SK-N-SH treated with all-trans-retinoic acid at 6 μM for 48 hours (cell line): ENCODE measurements at places on chromosomes 4 and X.

DNA sequence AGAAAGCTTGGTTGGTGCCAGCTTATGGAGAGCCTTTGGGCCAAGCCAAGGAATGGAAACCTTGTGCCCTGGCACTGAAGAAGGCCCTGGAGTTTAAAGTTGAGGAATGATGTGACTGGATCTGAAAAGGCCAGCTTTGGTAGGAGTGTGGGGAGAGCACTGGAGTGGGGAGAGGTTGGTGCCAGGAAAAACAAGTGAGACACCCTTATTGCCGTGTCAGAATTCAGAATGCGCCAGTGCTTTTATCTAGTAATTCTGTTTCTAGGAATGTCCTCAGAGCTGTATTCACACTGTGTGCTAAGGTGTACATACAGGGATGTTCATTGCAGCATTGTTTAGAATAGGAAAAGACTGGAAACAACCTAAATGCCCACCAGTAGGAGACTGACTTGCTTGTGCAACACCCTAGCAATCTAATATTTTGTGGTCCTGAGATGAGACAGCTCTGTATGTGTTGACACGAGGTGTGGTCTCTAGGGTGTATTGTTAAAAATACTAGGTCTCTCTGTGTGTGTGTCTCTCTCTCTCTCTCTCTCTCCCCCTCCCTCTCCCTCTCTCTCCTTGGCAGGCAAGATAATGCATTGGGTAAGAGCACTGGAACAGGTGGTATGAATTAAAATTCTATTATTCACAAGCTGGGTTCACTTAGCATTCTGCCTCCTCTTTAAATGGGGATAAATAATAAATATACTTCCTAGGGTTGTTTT, 107.8 kb downstream of the GATB start:
- peak; percentile 94 for ATAC-seq

DNA sequence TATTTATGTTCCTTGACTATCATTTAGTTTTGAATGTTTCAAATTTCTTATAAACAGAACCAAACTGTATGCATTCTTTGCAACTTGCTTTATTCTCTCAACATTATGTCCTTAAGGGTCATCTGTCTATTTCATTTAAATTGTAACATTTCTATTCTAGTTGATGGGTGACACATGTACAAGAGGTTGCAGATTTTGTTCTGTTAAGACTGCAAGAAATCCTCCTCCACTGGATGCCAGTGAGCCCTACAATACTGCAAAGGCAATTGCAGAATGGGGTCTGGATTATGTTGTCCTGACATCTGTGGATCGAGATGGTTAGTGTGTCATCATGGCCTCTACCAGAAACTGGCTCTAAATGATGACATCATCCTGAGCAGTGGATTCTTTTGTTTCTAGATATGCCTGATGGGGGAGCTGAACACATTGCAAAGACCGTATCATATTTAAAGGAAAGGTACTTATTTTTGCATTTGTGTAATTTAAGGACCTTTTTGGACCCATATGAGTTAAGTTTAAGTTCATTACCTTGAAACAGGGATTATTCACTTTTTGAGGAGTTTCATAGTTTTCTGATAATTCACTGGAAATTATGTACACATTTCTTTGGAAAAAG, 6.1 kb downstream of the LIAS start:
- peak; percentile 95 for ATAC-seq

DNA sequence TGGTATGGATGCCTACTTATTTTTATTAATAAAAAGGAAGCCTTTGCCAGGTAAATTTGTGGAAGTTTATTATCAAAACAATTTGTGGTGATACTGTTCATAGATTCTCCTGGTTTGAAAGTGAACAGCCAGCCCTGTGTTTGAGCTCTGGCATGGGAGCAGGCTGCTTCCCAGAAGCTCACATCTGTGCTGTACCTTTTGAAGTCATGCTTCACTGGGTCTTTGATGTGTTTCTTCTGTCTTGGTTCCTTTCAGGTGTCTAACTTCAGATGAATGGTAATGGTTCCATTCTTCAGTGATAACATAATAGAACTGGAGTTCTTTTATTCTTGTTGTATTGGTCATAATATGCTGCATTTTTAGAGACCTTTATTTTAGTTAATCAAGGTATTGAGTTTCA, 85.5 kb downstream of the BMPR1B start:
- ATAC-seq, result no peak

DNA sequence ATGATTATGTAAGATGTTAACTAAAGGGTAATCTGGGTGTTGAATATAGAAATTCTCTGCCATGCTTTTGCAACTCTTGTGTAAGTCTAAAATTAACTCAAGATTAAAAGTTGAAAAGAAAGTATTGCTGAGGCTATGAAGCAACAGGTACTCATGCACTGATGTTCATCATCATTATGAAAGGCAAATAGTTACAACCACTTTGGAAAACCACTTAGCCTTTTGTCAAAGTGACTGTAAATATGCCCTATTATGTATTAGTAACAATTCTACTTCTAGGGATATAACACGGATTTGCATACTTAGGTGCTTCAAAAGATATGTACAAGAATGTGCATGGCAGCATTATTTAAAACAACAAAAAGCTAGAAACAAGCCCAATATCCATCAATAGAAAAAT, 227.8 kb upstream of the CXXC4 start:
- no peak for ATAC-seq

DNA sequence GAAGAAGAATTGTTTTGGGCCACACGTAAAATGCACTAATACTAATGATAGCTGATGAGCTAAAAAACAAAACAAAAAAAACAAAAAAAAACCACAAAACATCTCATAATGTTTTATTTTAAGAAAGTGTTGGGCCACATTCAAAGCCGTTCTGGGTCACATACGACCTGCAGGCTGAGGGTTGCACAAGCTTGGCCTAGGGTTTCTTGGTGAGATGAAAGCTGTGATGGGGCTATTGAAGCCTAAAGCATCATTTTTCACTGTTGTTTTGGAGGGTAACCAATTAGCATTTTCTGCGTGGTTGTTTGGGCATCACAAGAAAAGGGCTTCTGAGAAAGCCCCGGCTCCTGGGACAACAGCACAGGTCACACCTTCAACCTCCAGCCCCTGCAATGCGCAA, 42.5 kb upstream of the ZNF157 start:
- ATAC-seq, result no peak
